ENCODE measurements at places on chromosomes 3 and 15.

- DNase-seq, result no peak
These were observed 63.8 kb downstream of the PEX5L start for GRCh38 chr3:179972881-179973423.

- no peak for DNase-seq
These were observed 32.8 kb upstream of the ST3GAL6 start for GRCh38 chr3:98730338-98730737.

GRCh38 chr15:38904298-38904697 lies 339.7 kb upstream of the RASGRP1 start:
- DNase-seq, result no peak

DNA sequence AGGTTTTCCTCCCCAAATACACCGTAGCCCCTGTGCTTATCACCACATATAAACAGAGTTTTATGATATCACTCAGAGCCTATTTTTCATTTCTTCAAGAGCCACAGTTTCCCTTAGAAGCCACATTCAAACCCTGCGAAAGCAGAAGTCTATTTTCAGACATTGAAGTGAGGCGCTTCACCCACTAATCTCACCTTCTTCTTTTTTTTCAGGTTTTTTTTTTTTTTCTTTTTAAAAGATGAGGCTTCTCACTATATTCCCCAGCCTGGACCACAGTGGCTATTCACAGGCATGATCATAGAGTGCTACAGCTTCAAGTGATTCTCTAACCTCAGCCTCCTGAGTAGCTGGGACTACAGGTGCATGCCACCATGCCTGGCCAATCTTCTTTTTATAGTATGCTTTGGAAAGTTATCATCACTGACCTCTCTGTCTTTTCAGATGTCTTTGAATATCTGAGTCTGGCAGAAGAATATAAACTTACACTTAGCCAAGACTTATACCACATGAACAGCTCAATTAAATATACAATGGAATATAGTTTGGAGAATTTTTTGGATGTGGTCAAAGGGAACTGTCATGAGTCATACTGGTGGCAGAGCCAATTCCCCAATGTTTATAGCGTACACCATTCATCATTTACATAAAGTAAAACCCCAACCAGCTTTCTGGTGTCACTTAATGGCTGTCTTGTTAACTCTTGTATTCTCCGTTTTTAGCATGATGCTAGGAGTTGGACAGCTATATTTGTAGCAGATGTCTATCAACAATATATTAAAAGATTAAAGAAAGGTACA lies 59.7 kb upstream of the CCDC50 start:
- DNase-seq, result no peak

GRCh38 chr15:63338170-63338569 lies 43.5 kb downstream of the CA12 start:
- DNase-seq, result peak; percentile 90

DNA sequence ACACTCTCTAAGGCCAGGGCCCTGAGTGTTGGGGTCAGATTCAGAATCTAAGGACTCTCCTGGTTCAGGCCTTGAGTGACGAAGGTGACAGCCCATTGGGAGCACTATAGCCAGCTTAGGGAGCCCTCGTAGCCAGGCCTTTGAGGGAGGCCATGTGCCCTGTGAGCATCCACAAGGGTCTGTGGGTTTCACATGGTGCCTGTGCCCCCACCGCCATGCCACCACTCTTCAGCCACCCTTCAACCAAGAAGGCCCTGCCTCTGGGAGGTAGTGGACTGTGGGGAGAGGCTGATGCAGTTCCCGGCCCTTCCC lies 37.5 kb downstream of the TSPAN3 start:
- no peak for DNase-seq

- DNase-seq, result peak; percentile 20
These were observed 24.7 kb downstream of the SLC24A1 start for GRCh38 chr15:65646486-65646885.

- no peak for DNase-seq
These were observed 77.6 kb downstream of the DAPK2 start for GRCh38 chr15:63968700-63969099.

- DNase-seq, result no peak
These were observed 473.9 kb upstream of the THBS1 start for GRCh38 chr15:39106950-39107349.

DNA sequence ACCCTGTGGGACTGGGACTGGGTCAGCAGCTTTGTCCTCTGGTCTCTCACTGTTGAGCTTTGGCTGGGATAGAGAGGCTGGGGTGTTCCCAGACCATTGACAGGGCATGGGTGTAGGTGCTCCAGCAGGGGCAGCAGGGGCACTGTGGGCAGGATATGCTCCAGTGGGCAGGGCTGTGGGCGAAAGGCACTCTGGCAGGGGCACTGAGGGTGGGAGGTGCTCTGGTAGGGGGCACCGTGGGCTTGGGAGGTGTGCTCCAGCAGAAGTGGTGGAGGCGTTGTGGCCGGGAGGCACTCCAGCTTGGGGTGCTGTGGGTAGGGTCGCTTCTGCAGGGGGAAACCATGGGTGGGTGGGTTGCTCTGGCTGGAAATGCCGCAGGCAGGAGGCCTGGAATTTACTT lies 62.1 kb downstream of the LRRC49 start:
- DNase-seq, result no peak

- DNase-seq, result no peak
These were observed 46.1 kb downstream of the MCTP2 start for GRCh38 chr15:94277485-94277884.

- DNase-seq, result no peak
These were observed 193.2 kb downstream of the GOLGA6L6 start for GRCh38 chr15:20348291-20348899.

Measured in AG10803 (cell line).